ENCODE measurements at places on chromosomes 16 and 17. TPM values are rescaled to one million over a fixed set of nuclear protein-coding genes. Genes with fewer than 3 reads are reported as not detected.

Gene KRTAP16-1
- total RNA-seq = not detected

Gene CDRT15L2
- total RNA-seq = not detected

Gene ADAMTS18
- total RNA-seq = 0.49 TPM

Gene CES5A
- total RNA-seq = not detected

Gene CLEC19A
- total RNA-seq = not detected

Gene ZNF652
- total RNA-seq = 31.5 TPM

Gene RPA1
- 18.2 TPM for total RNA-seq

Gene MRTFB
- total RNA-seq = 36.9 TPM

Gene NT5M
- 4.7 TPM for total RNA-seq

Data from temporal lobe (tissue), 4 donors.